ENCODE measurements at places on chromosomes 7 and 10.

DNA sequence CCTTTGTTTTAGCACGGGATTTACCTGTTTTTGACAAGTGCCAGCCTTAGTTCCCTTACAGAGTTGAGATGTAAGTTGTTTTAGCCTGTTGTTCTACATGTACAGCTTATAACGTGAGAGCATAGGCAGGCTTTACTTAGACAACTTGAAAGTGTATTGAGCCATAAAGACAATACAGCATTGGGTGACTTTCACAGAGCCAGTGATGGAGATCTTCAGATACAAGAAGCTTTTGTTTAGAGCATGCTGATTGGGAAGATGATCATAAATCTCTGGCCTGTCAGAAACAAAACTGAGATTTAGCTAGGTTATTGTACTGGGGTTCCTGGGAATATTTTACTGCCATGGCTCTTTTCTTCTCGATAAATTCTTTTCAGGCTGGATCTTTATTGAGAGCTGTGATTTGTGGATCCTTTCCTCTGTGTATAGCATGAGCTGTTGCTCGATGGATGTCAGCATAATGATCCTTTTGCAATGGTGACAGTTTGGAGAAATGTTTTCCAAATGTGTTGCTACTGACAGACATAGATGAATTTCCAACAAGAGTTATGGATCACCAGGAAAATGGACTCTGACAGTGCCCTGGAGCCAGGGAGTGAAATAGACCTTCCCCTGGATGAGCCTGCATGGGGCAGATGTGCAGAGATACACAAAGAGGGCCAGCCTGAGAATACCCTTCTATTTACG lies 30.2 kb downstream of the LHFPL3 start:
- DNase-seq, result no peak

GRCh38 chr10:10392511-10392910 lies 625.2 kb upstream of the CELF2 start:
- DNase-seq, result no peak

- peak; percentile 53 for DNase-seq
Measured at GRCh38 chr10:26437637-26438461, at the start of gene APBB1IP. Gene APBB1IP, plus strand, starts transcription at chr10:26438341. Its CDS starts 53,986 bp downstream, at chr10:26492327.

DNA sequence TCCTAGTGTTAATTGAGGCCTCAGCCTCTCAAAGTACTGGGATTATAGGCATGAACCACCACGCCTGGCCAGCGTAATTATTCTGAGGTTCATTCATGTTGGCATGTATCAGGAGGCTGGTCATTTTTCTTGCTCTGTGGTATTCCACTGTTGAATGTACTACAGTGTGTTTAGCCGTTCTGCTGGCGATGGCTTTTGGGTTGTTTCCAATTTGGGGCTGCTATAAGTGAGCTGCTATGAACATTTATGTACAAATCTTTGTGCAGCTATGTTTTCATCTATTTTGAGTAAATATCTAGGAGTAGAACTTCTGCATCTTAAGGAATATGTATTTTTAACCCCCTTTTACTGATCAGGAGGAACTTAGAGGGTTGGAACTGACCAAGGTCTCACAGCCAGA lies 145.8 kb downstream of the AUTS2 start:
- DNase-seq, result no peak

DNA sequence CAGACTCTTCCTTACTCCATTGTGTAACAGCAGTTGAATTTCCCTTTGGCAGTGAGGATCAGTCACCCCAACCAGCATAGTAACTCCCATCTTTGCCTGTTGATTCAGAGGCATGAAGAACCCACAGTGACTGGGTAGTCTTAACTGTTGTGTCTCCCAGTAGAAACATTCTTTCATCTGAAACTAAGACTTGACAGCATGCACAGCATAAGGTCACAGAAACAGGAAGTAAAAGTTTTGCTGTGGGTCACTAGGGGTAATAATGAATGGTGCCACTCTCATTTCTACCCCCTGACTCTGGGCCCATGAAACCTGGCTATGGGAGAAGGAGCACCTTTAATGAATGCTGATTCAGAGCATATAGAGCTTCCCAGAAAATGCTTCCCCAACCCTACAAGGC lies 8.3 kb upstream of the FRMPD2 start:
- DNase-seq, result no peak

- DNase-seq, result no peak
Measured at GRCh38 chr7:68733219-68734153, 864.8 kb upstream of the AUTS2 start.

GRCh38 chr7:49125246-49125645 lies 200.9 kb downstream of the CDC14C start:
- DNase-seq, result no peak

GRCh38 chr7:151484971-151485707 lies 34.6 kb downstream of the RHEB start:
- DNase-seq, result peak; percentile 55

GRCh38 chr7:100210805-100211204 lies 8.9 kb upstream of the PVRIG start:
- no peak for DNase-seq

- peak; percentile 59 for DNase-seq
Measured at GRCh38 chr7:131244259-131244852, 83.3 kb upstream of the MKLN1 start.

GRCh38 chr7:107167483-107168232 lies 1.1 kb upstream of the HBP1 start:
- DNase-seq, result peak; percentile 57

GRCh38 chr10:116296291-116296721 lies 23.3 kb upstream of the GFRA1 start:
- no peak for DNase-seq

DNA sequence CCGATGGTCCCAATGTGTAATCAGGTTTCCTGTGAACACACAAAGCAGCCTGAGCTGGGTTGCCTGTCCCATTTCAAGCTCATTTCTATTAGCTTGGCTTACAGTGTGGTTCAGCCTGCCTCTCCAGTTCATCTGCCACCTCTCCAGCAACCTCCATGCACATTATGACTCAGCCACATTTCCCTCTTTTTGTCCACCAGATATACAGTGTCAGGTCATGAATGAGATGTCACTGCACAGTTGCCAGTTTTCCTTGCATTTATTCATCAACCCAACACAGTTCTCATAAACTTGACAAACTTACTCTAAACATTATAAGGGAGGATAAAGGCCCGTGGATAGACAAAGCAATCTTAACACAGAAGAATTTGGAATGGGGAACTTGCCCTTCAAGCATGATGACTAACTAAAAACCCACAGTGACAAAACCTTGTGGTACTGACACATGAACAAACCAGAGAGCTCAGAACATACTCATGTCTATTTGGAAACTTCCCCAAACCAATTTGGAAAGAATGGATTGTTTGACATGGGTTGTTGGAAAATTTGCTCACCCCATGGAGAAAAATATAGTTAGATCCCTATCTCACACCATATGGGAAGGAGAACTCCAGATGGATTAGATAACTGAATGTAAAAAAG lies 2.5 kb upstream of the CFAP58 start:
- DNase-seq, result no peak

GRCh38 chr7:64807731-64808365 lies 13.6 kb downstream of the ZNF138 start:
- no peak for DNase-seq

- DNase-seq, result no peak
Measured at GRCh38 chr7:144549861-144550260, 146.4 kb upstream of the NOBOX start.

GRCh38 chr7:28093623-28094232 lies 86.9 kb downstream of the JAZF1 start:
- DNase-seq, result no peak

DNA sequence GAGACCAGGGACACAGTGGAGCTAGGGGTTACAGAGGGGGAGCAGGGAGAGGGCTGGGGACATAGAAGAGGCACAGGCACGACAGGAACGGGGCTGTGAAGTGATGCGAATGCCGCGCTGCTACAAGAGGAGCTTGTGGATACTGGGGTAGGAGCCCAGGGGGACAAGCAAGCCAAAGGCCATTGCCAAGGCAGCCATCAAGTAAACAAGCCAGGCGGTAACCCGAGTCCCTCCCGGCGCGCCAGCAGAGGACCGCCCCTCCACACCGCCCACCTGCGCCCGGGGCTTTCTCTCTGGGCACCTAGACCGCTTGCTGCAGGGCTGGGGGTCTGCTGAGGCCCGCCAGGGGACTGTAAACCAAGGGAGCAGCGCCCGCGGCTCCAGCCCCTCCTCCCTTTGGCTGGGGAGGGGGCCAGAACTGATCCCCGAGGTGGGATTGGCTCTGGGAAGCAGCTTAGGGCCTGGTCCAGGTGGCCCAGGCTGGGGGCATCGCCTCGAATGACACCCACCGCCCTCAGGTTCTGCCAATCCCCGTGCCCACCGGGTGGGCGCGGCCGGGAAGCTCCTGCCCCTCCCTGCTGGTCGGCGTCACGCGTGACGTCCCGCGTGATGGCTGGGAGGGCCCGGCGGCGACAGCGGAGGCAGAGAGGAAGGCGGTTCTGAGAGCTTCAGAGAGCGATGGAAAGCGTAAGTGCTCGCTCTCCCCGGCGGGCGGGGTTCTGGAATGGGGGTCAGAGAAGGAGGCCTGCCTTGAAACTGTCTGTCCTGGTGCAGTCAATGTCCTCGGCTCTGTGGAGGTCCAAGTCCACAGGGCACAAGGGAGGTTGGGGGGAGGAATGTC lies 982 bp downstream of the SFXN3 start:
- DNase-seq, result no peak

DNA sequence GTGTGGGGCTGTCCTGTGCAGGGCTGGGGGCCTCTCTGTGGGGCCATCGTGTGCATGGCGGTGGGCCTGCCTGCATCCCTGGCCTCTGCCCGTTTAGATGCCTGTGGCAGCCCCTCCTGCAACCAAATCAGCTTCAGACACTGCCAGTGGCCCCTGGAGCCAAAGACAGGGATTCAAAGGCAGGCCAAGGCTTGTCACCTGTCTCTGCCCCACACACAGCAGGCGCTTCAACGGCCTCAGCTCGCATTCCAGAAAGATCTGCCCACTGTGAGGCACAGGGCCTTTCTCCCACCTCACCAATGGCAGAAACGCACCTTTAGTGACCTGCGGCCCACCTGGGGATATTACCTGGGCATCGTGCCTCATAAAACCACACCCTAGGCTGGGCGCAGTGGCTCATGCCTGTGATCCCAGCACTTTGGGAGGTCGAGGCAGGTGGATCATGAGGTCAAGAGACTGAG lies 46.0 kb downstream of the INSIG1 start:
- DNase-seq, result no peak

DNA sequence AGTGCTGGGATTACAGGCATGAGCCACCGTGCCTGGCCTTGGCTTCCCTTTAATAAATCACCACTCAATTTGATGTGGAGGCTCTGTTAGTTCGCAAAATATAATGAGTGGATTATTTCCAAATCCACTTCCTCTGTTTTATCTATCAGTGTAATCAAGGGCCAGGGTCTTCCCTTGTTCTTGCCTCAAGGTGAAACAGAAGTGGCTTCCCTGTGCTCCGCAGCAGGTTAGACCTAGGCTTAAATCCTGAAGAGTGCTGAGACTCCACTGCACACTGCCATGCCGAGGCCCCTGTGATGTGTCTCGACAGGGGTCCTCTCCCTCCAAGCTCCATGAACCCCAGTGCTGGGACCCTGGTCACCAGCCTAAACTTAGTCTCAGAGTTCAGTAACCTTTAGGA lies 59.0 kb downstream of the MDH2 start:
- DNase-seq, result no peak

DNA sequence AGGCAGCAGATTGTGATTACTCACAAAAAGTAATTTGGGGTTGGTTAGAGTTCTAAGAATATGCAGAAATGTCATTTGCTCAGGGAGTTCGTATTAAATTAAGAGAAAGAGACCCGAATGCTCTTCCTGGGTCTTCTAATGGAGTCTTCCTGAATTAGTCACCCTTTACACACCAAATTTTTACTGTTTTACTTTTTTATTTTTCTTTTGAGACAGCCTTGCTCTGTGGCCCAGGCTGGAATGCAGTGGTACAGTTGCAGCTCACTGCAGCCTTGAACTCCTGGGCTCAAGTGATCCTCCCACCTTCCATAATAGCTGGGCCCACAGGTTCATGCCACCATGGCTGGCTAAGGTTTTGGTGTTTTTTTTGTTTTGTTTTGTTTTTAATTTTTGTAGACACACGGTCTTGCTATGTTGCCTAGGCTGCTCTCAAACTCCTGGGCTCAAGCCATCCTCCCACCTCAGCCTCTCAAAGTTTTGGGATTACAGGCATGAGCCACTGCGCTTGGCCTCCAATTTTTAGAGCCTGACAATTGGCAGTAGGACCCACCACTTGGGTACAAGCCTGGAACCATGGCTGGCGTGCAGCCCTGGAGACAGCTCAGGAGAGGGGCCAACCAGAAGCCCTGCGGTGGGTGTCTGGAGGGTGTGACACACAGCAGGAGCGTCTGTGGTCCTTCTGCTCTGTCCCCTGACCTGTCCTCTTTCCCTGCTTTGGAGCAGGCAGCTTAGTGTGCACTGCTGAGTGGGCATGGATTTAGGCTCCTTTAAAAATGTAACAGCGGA lies 16.4 kb upstream of the BHLHA15 start:
- DNase-seq, result no peak

GRCh38 chr10:126187399-126187798 lies 200.9 kb downstream of the ADAM12 start:
- DNase-seq, result no peak
